ENCODE measurements at places on chromosomes 5 and 9.
A peak's percentile ranks its signal among the peaks of the same experiment; 100 is the strongest.

DNA sequence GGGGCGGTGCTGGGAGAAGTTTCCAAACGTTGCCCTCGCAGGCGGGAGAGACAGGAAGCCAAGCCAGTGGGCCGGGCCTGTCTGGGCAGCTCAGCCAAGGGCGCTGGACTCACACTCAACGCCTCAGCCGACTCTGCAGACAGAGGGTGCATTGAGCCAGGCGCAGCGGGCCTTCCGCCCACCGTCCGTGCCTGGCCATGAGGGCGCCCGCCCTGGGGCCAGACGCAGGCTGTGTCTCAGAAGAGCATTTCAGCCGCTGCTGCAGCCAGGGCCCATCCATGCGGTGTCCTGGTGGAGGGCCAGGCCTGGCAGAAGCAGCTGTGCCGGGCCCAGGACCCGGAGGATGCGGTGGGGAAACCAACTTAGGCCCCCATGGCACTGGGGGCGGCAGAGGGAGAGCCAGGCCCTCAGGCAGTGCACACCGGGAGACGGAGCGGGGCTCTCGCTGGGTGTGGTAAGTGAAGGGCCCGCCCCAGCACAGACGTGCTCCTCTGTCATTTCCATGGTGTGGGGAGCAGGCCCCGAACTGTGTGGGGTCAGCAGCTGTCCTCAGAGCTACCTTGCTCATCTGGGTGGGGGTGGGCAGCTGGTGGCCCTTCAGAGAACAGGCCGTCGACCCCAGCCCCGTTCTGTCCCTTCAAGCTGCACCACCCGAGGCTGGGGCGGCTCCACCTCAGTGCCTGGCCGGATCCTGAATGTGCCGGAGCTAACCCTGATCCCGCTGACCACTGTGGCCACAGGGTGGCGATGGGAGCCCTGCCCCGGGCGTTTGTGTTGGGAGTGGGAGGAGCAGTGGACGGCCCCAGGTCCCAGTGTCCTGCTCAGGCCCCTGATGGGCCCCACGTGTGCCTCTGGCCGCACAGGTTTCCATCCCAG is 18.0 kb downstream of the DNLZ start:
- peak; percentile 62 for DNase-seq

DNA sequence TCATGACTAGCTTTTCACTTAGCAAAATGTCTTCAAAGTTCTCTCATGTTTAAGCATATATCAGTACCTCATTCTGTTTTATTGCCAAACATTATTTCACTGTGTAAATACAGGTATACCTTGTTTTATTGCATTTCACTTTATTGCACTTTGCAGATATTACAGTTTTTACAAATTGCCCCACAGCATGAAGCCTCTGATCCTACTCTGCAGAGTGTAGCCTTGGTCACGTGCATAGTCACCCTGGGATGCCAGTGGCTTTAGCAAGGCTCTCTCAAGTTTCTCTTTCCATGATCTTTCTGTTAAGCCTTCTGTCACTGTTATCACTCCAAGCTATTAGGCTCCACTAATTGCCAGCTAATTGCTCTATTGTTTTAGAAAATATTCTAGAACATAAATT is 182.2 kb upstream of the GRIA1 start:
- DNase-seq = no peak

GRCh38 chr9:2017331-2018161 is 2.4 kb downstream of the SMARCA2 start:
- DNase-seq = peak; percentile 91

DNA sequence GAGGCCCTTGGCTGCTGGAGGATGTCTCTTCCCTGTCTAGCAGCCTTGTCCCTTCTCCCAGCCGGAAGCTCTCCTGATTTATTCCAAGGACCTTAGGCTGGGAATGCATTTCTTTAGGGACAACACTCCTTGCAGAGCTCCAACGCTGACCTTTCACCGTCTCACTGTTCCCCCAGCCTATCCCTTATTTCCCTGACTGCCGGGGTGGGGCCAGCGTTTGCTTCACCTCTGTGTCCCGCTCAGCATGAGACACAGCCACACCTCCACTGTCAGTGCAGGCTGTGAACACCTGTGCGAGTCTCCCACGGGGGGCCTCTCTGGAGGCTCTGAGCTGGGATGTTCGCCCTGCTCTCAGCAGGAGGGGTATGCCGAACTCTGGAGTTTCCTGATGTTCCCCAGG is 106.2 kb upstream of the FCN2 start:
- no peak for DNase-seq

DNA sequence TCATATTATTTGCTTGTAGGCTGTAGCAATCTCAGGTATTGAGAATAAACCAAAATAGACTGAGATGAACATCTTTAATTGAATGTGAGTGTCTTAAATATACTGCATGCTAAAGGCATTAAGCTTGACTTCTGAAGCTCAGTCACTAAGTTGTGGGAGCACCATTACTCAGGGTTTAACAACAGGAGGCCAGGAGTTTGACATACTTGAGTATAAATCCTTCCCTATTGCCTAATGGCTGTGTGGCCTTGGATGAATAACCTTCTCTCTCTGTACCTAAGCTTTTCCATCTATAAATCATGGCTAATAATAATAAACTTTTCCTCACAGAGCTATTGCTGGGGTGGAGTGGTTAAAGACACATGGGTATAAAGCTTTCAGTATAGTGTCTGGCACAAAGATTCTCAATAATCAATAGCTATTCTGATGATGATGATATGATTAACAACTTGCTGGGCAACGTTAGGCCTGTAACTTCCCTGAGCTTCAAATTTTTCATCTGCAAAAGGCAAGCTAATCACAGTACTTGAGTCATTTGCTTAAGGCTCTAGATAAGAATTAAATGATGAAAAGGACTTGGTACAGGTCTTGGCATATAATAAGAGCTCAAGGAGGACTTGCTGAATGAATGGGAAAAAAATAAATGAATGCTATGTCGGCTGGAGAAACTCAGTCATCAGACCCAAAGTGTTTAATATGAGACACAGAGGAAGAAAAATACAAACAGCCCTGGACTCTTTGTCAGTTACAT is 174.0 kb upstream of the IL12B start:
- no peak for DNase-seq
